ENCODE measurements at places on chromosomes 5 and 9. TPM values are rescaled to one million over a fixed set of nuclear protein-coding genes. Genes with fewer than 3 reads are reported as not detected.

The CARTPT gene
- total RNA-seq: not detected

DNA sequence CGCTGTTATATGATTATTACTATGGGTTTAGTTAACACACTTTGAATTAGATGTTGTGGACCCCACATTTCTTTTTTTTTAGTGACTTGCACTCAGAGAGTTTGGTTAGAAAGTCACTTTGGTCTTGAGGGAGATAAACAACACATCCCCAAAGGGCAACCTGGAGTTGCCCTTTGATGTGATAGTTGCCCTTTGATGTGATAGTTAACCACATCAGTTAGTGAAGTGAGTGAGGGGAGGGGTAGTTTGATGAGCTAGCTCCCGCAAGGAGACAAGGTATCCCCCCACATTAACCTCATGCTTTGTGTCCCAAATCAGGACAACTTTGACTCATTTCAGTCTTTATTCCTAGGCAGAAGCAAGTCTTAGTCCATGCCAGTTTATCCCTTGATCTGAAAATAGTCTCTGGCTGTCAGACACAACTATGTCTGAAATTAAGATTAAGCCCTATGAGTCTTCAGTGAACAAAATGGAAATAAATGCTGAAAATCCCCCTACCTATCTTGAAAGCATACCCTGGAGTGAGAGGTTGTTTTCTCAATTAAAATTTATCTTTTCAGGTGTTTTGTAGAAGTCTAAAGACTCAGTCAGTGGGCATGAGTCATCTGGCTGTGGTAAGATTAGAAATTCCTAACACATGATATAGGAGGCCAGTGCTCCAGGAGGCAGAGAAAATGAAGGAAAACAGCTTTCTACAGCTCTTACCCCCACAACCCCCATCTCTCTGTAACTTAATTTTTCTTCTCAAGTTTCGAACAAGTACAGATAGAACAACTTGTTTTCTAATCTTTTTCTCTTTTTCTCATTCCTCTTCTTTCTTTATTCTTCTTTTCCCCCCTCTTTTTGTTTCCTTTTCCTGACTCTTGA lies 208.9 kb upstream of the DMRTA1 start:
- peaks cover 7% of the 10 kb centered on the region for H3K27me3 ChIP-seq
- no peak overlapping the region for H3K27ac ChIP-seq
- no peak for DNase-seq
- no peak overlapping the region for H3K4me3 ChIP-seq

DNA sequence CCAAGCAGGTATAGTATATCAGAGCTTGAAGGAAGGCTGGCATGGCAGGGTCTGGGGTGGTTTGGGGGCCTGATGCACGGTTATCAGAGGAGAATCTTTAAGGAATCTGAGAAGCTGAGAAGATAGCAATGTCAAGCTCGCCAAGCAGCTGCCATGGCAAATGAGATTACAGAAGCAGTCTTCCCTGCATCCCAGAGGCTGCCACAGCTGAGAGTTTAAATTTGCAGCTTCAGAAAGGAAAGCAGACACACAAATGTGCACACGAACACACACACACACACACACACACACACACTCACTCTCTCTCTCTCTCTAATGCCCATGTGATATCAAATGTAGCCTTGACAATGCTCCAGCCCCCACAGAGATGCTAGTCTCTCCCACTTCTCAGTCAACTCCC lies 79.0 kb upstream of the TNC start:
- peaks cover 29% of the 10 kb centered on the region for H3K27me3 ChIP-seq
- H3K27ac ChIP-seq: no peak overlapping the region
- no peak overlapping the region for H3K4me3 ChIP-seq
- no peaks in the 10 kb centered on the region for H3K36me3 ChIP-seq

DNA sequence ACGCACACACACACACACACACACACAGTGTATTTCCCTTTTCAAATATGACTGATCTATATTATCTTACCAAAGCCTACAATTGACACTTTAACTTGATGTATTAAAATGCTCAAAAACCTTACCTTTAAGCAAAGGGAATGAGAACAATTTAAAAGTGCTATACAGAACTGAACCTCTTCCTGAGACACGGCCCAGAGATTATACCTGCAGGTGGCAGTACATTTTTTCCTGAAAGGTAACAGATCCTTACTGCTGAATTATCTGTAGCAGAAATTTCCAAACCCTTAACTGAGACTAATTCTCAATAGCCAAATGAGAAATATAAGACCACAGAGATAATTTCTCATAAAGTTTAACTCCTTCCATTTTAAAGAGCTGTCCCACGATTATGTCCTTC lies 91.1 kb downstream of the MYO10 start:
- no peaks in the 10 kb centered on the region for H3K36me3 ChIP-seq
- H3K27me3 ChIP-seq: peaks cover 7% of the 10 kb centered on the region
- H3K27ac ChIP-seq: no peak overlapping the region

GRCh38 chr5:133714161-133714915 lies 102.0 kb upstream of the FSTL4 start:
- no peak for DNase-seq
- H3K4me3 ChIP-seq: no peak overlapping the region
- H3K27ac ChIP-seq: no peak overlapping the region
- H3K4me1 ChIP-seq: no peaks in the 10 kb centered on the region
- peaks cover 13% of the 10 kb centered on the region for H3K27me3 ChIP-seq

DNA sequence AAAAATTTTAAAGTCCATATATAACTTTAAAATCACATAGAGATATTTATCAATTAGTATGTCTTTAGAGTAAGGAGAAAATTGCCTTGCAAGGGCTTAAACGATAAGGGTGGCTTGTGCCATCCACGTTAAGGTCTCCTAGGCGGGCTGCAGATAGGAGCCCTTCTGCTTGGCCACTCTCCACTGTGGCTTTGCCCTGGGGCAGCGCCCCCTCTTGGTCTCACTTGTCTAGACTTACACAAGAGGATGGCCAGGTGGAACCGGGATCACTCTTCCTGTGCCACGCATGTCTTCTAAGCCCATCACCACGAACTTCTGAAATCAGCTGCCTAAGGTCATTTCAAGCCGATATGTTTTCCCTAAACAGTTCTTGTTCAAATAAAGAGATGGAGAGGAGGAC lies 2.9 kb downstream of the FPGS start:
- no peak overlapping the region for H3K4me3 ChIP-seq
- H3K27me3 ChIP-seq: no peaks in the 10 kb centered on the region
- peaks cover 14% of the 10 kb centered on the region for H3K4me1 ChIP-seq
- peak; percentile 56 for DNase-seq

The DNM1 gene
- total RNA-seq: 0.52 TPM

DNA sequence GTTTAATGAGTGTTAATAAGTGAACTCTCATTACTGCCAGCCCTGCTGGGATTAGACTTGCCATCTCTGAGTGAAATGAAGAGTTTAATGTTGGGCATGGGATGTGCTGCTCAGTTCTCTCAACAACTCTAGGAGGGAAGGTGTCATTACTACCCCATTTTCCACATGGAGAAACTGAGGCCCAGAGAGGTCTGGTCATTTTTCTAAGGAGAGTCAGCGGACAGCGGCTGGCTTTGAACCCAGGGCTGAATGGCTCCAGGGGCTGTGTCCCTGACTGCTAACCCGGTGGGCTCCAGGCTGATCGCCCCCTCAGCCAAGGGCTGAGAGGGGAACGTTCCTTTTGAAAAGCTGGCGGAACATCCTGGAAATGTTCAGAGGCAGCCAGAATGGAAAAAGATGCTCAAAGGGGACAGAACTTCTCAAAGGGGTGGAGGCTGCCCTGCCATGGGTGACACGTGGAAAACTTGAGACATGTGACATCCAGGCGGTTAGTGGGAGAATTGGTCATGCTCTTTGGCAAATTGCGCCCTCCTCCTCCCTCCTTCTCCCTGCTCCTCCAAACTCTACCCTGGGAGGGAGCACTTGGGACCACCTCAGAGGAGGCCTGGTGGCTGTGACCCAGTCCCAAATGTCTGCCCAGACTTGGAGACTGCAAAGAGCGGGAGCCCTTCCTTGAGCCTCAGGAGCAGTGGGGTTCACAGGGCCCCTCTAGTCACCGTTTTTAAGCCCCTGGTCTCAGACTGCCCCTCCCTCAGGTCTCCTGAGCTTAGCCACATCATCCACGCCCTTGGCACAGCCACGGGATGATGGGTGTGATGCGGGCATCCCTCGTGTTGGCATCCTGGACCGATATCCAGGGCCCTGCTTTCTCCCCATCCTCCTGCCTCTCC lies 28.7 kb downstream of the DNM1 start:
- H3K27me3 ChIP-seq: no peaks in the 10 kb centered on the region
- DNase-seq: no peak
- H3K4me1 ChIP-seq: no peaks in the 10 kb centered on the region
- no peak overlapping the region for H3K4me3 ChIP-seq
- H3K27ac ChIP-seq: no peak overlapping the region
- H3K36me3 ChIP-seq: no peaks in the 10 kb centered on the region

The EPB41L4A gene
- total RNA-seq: 12.7 TPM

The MAP3K1 gene
- total RNA-seq: 11.1 TPM

DNA sequence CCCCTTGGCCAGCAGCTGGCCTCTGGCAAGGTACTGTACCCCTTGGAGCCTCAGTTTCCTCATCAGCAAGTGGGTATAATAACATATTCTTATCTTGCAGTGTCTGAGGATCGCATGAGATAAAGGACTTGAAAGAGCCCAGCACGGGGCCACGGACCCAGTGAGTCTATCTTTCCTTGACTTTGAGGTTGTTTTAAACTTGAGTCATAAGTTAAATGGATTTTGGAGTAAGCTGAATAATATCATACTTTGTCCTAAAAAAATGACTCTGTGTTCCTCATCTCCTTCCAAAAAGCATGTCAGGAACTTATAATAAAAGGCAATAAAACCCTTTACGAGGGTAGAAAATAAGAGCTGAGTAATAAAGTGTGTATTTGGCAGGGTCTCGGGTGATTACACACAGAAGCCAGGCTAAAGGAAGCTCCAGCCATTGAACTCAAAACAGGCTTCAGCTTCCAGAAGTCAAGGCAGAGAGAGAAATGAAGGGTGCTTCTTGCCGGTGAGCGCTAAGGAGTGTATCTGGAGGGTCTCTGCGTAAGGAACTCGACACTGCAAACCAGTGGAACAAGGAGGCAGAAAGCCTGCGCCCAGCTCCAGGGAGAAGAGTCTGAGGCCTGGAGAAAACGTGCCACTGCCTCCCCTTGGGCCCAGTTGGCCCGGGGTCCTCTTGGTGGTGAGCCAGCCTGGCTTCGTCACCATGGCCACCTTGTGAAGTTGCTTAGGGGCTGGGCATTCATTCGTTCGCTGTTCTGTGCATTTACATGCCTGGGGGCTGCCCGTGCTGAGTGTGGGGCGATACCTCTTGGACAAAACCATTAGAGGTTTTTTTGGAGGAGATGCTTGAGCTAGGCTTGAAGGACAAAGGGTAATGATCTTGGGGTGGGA lies 72.4 kb upstream of the PHYKPL start:
- H3K27me3 ChIP-seq: peaks cover 15% of the 10 kb centered on the region
- DNase-seq: peak; percentile 41
- no peak overlapping the region for H3K27ac ChIP-seq

DNA sequence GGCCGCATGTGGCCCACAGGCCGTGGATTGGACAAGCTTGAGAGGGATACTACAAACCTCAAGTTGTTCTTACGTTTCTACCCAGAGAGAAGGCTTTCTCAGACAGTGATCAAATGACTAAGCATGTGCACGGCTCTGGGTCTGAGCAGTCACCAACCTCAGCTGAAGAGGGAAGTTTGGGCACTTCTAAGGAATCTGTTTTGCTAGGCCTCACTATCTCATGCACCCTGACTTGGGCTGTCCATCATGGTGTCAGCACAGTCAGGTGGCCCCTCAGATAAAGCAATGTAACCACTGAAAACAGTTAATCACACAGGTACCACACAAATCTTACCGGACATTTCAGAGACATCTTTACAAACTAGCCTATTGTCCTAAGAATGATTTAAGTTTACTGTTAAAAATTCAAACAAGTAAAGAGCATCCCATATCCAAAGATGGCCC lies 24.6 kb downstream of the CSF2 start:
- H3K27me3 ChIP-seq: peaks cover 7% of the 10 kb centered on the region
- peak overlapping the region; percentile 24 for H3K4me3 ChIP-seq
- H3K36me3 ChIP-seq: peaks cover 5% of the 10 kb centered on the region
- peak overlapping the region; percentile 76 for H3K27ac ChIP-seq

DNA sequence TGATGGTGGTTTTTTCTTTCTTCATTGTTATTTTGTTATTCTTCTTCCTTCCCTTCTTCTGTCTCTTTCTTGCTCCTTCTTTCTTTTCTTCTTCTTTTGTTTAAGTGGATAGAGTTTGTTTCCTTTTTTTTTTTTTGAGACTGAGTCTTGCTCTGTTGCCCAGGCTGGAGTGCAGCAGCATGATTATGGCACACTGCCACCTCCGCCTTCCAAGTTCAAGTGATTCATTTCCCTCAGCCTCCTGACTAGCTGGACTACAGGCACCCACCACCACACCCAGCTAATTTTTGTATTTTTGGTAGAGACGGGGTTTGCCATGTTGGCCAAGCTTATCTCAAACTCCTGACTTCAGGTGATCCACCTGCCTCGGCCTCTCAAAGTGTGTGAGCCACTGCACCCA lies 40.3 kb downstream of the JAK2 start:
- H3K36me3 ChIP-seq: peaks cover 26% of the 10 kb centered on the region
- no peak overlapping the region for H3K4me3 ChIP-seq
- no peak for DNase-seq

GRCh38 chr5:16936150-16936988 lies at the start of gene MYO10:
MYO10 (minus strand) TSS chr5:16936288; CDS start chr5:16935808, 480 bp downstream.
- H3K27ac ChIP-seq: no peak within 1 kb of the TSS
- peaks cover 12% of the 10 kb centered on the region for H3K36me3 ChIP-seq
- peak within 1 kb of the TSS; percentile 52 for H3K4me3 ChIP-seq
- no peak for DNase-seq

- H3K36me3 ChIP-seq: no peaks in the 10 kb centered on the region
- no peak overlapping the region for H3K27ac ChIP-seq
- no peak overlapping the region for H3K4me3 ChIP-seq
- no peak for DNase-seq
- H3K27me3 ChIP-seq: no peaks in the 10 kb centered on the region
Measured at GRCh38 chr9:121770415-121771273, 119.2 kb downstream of the DAB2IP start.

DNA sequence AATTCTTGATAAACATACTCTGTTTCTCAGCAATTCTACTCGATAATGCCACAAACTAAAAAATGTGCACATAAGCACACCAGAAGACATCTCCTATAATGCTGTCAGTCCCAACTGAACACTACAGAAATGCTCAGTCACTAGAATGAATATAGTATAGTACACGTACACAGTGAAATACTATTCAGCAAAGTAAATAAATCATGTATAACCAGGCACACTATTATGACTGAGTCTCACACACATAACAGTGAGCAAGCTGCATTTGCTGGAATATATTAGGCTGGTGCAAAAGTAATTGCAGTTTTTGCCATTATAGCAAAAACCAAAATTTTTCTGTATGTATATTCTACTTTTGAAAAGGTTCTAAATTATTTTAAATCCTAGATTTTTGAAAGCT lies 310.2 kb downstream of the CTNND2 start:
- peaks cover 5% of the 10 kb centered on the region for H3K36me3 ChIP-seq
- H3K27me3 ChIP-seq: no peaks in the 10 kb centered on the region
- no peaks in the 10 kb centered on the region for H3K4me1 ChIP-seq
- no peak for DNase-seq
- no peak overlapping the region for H3K4me3 ChIP-seq

- no peak for DNase-seq
- H3K4me1 ChIP-seq: no peaks in the 10 kb centered on the region
- no peak overlapping the region for H3K4me3 ChIP-seq
- H3K27me3 ChIP-seq: no peaks in the 10 kb centered on the region
Measured at GRCh38 chr5:122561209-122561608, 213.7 kb upstream of the SNX2 start.

Data from natural killer cell treated with Interleukin-12 subunit alpha and Interleukin-12 subunit beta and Interleukin-15 and Interleukin-18, amount 100 ng/mL, for 72 hours (primary cell).